K562 (cell line): ENCODE measurements at places on chromosomes 7 and 10. TPM values are rescaled to one million over a fixed set of nuclear protein-coding genes. Genes with fewer than 3 reads are reported as not detected.

Gene PRKG1
- total RNA-seq: 0.07 and 0.22 TPM in 2 replicates

Gene PIP
- not detected in 2 replicates for total RNA-seq

Gene C10orf120
- total RNA-seq: not detected in 2 replicates

Gene OR2A42
- not detected in 2 replicates for total RNA-seq

Gene TSPAN33
- 0.27 and 0.76 TPM in 2 replicates for total RNA-seq

Gene CPN1
- 0.09 TPM in 1 of 2 replicates, not detected in the other for total RNA-seq

Gene CFAP58
- total RNA-seq: 0.60 and 0.69 TPM in 2 replicates

Gene IFIT1B
- total RNA-seq: not detected in 2 replicates

Gene ASAH2
- 7.6 and 11.8 TPM in 2 replicates for total RNA-seq

Gene ACTL6B
- total RNA-seq: not detected in 2 replicates
